ENCODE measurements at places on chromosomes 2 and 18.

DNA sequence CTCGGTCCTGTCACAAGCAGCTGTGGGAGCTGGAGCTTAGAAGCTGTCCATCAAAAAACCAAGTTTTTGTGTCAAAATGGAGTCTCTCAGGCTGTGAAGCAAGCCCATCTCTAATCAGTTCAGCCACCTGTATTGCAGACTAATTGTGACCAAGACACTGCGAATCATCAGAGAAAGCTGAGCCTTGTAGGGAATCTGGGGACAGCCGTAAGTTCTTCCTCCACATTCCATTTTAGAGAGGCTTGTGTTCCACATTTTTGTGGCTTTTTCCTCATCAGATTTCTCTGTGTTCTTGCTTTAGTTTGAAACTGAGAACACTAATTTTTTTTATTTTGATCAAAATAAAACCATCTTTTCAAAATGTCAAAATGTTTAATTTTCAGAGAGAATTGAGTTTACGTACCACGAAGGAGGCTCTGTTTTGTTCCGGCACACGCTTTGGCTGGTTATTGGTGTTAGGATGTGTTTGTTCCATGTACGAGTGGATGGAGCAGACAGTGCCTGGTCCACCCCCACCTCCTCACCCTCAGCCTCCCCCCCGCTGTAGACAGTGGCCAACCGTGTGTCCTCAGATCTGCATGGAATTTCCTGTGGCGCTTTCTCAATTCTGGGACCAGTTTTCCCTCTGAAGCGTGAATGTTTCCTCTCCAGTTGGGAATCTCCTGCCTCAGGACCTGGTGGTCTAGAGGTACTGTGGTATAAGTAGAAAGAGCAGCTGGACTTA is 140.8 kb downstream of the AGAP1 start:
- no peak for DNase-seq

DNA sequence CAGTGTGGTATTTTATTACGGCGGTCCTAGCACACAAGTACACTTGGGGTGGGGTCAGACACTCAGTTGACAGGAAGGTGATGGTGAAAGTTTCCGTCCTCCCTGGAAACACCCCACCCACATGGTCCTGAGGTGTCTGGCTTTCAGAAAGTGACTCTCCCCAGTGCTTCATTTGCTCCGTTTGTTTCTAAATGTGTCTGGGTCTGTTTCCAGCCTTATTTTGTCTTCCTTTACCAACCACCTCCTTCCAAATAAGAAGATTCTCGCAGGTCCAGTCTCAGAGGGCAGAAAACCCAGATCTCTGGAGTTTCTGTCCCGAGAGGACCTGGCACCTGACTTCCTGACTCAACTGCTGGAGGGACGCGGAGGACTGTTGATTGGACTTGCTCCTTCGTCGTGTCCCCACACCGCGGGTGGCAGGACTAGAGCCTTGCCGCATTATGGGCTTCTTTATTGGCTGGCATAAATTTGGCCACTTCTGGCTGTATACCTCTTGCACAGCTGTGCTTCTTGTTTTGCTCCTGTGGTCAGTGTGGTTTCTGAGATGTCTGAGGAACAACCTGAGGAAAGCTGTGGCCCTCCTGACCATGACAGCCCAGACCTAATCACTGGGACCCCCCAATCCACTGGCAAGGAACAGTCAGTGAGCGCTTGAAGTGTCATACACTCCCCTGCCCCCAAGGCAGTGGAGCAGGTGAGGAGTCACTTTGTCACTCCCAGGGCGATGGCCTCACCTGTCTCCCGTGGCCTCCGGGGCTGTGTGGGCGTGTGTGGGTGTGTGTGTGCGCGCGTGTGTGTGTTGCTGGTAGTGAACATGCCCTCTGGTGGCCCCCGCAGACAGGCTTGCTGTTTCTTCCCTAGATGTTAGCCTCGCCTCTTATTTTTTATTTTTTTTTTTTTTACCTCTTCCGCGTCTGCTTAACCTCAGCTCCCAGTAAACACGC is 45.6 kb downstream of the MEX3C start:
- DNase-seq = no peak

DNA sequence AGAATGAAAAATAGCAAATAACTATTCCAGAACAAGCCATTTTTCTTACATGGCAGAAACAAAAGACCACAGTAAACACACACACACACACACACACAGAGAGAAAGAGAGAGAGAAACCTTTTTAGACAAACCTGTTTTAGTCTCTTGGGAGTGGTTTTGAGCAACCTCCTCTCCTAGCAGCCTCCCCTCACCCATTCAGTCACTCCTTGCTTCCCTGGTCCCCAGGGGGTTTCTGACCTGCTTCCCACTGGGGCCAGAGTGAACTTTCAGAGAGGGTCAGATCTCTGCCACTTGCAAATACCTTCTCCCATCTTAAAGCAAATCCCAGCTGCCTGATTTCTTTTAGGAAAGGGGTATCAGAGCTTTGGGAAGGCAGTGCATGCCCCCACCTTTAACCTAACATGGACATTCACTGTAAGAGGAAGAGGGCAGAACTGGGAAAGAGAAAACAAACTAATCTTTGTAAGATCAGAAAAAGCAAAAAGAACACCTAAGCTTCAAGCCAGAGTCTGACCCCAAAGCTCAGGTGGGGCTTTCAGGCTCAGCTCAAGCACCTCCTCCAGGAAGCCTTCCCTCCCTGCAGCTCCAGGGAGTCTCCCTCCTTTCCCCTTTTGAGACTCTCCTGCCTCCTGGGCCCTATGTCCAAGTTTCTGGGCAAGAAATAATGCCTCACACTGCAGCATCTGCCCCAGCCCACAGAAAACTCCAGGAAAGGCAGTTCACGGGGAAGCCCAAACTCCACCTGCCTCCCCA is 2.7 kb downstream of the SDC1 start:
- DNase-seq = no peak

GRCh38 chr2:239374896-239375277 is 25.9 kb downstream of the HDAC4 start:
- no peak for DNase-seq

GRCh38 chr2:211766689-211767088 is 771.9 kb downstream of the ERBB4 start:
- no peak for DNase-seq

All from urothelium cell line (cell line).